ENCODE measurements at places on chromosomes 3 and 15.

- no peak for DNase-seq
Measured at GRCh38 chr3:100759159-100759558, 49.9 kb downstream of the TFG start.

DNA sequence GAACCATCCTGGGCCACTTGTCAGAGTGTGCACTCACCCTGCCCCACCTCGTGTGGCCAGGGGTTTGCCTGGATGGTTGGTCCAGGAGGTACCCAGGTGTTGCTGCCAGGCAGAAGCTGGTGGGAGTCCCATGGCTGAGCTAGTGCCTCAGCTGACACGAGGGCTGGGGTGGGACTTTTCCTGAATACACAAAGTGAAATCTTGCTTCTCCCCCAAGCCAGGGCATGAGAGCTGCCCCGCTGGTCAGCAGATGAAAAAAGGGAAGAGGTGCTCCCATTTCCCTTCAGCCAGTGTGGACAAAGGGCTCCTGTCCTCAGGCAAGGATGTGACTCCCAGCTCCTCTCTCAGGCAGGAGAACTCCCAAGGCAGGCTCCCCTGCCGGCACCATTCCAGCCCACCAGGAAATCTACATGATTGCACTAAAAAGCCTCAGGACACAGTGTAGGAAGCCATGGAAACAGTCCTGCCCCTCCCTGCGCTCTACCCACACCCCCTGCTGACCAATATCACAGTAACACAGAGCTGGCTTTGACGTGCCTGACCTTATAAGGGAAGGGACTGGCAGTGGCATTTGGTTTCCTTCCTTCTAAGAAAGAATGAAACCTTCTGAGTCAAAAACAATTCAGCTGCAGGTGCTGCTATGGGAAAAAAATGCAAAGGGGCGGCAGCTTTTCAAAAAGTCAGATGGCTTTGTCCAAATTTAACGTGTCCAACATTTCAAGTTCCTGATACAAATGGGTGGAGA, 33.9 kb downstream of the MYO5C start:
- no peak for DNase-seq

DNA sequence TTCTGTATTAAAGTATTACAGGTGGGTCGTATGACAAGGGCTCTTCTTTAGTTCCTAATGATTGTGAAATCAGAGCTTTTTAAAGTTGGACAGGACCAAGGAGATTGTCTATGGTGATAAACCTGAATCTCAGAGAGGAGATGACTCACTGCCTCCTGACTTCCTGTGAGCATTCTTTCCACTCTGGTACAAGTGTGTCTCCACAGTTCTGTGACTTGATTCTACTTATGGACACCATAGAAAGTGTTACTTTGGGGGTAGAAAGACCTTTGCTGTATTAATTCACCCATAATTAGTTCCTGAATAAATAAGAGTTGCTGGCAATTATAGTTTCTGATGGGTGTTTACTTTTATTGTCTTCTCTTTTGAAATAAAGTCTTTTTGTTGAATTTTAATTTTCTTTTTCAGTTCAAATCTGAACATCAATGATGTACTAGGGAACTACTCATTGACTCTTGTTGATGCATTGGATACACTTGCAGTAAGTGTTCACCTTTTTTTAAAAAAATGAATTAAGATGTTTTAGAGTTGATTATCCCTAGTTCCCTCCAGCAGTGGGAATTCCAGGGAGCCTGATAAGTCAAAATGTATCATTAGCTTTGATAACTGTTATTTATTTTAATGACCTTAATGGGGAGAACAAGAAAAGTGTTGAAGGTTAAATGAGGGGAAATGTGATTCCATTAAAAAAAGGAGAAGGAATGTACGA, 7.4 kb downstream of the EDEM1 start:
- no peak for DNase-seq

GRCh38 chr15:80939216-80939615, 50.4 kb downstream of the MESD start:
- DNase-seq = no peak

DNA sequence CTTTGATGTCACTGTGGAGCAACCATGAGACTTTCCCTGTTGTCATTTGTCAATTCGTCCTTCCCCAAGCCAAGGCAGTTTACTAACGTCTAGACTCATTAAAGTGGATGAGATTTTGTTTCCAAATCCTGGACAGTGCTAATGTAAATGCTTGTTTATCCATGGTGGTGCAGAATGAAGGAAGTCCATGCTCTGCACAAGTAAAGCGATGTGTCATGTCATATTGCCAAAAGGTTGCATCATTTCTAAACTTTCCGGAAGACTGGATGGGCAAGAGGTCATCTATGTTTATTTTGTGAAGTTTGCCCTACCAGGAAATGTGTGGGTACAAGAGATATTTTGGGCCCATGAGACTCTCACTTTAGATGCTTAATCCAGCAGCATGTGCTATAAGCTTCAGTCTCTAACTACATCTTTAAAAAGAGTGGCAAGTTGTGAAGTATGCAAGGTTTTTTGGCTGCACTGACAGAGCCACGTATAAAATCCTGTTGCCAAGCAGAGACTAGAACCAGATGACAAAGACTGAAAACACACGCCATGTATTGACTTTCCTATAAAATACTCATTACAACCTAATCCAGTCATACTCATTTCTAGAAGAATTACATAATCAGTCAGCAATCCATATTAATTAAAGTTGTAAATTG, 72.1 kb upstream of the FNDC3B start:
- peak; percentile 33 for DNase-seq

- DNase-seq = no peak
Measured at GRCh38 chr3:29245441-29245840, 35.4 kb upstream of the RBMS3 start.

GRCh38 chr15:79049416-79049815, 41.2 kb downstream of the RASGRF1 start:
- no peak for DNase-seq
